ENCODE measurements at places on chromosomes 12 and 14. TPM values are rescaled to one million over a fixed set of nuclear protein-coding genes. Genes with fewer than 3 reads are reported as not detected.

DNA sequence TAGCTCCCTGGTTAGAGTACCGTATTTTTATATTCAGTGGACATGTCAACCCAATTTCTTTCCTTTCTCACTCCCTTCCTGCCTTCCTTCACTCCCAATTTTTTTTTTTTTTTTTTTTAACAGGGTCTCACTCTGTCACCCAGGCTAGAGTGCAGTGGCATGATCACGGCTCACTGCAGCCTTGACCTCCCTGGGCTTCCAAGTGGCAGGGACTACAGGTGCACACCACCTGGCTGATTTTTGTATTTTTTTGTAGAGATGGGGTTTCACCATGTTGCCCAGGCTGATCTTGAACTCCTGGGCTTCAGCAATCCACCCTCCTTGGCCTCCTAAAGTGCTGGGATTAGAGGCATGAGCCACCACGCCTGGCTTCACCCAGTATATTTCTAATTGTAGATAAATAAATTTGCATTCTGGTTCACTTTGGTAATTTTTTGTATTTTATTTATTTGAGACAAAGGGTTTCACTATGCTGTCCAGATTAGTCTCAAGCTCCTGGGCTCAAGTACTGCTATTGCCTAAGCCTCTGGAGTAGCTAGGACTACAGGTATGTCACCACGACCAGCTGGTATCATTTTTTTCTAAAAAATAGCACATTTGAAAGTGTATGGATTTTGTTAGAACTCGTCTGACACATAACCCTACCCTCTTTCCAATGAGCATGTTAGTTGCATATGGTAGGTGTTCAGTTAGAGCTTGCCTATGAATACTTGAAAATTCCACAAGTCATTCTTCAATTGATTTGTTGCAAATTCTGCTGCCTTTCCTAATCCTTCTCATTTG lies 15.7 kb downstream of the SLC38A2 start:
- DNase-seq, result no peak

DNA sequence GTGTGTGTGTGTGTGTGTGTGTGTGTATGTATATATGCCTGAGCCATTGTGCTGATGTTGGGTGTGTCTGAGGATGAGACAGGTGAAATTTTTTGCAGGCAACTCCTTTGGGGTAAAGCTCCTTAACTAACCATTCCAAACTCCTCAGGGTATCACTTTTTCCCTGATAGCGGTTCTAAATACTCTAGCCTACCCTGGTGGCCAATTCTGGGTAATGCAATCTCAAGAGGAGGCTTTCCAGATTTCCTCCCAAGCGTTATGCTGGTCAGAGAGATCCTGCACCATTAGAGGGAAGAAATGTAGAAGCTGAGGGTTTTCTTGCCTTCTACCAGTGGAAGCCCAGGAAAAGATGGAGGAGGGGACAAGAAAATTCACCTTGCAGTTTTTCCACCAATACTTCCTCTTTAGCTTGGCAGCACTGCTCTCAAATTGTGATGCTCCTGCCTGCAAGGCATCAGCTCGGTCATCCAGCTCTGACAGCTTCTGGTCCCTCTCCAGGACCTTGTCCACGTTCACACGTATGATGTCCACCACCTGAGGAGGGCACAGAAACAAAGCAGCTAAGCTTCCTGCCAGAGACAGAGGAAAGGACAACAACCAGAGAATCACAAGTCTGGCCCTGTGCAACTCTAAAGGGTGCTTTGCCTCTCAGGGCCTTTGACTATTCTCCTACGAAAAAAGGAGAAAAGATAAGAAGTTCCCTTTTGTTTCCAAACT lies 4.9 kb downstream of the VAMP1 start:
- DNase-seq, result peak; percentile 58

GRCh38 chr12:115394496-115395220 lies 710.7 kb upstream of the TBX3 start:
- no peak for DNase-seq

- no peak for DNase-seq
Measured at GRCh38 chr12:26122061-26122680, 2.7 kb downstream of the BHLHE41 start.

DNA sequence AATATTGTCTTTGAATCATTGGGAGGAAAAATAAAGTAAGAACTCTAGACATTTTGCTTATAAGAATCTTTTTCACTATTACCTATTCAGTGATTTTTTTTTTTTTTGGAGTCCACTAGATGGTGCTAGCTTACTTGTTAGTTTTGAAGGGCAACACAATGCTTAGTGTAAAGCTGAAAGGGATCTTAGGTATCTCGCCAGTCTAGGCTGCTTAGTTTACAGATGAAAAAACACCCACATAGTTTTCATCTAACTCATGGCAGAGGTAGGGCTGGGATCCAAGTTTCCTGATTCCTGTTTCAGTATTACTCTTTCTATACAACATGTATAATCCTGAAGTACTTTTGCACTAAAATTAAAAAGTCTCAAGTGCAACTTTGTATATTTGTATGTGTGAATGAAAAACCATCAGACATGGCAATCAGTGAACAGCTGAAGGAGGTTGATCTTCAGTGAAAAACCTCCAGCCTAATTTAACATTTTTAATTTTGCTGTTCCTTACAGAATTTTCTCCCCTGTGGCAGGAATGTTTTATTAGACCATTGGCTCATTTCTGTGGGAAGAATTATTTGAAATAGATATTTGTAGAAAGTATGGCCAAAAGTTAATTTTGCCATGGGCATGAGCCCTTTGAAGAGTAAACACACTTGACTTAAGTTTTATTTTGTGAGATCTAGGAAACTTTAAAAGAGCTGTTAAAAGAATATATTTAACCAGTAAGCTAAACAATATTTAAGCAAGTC lies 40.7 kb downstream of the LRRIQ1 start:
- peak; percentile 90 for DNase-seq

DNA sequence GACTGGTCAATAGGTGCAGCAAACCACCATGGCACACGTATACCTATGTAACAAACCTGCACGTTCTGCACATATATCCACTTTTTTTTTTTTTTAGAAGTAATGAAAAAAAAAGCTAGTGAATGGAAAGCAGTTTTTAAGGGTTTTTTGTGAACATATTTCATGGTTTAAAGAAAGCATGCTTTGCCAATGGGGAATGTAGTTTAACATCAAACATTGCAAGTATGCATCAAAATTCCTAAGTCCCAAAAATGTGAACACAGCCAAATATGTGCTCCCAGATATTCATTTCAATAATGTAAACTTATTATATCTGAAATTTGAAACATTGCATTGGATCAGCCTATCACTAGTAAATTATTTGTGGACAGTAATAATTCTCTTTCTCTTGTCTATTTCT lies 710.4 kb upstream of the FLRT2 start:
- no peak for DNase-seq

DNA sequence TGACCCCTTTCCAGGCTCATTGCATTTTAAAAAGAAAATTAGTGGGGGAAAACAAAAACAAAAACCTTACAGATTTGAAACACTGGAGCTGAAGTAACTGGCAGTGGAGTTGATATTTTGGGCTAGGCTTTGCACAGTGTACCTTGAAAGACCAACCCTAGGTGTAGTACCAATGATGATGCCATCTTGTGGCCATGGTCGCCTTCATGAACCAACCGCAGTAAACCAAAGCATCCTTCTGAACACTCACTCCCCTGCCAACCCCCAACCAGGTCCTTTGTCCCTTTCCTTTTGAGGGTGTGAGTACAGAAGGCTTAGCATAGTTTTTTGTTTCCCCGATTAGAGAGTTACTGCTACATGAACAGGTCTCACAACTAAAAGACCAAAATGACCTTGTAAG lies 5.9 kb downstream of the TOMM20L start:
- DNase-seq, result no peak

GRCh38 chr12:103475073-103475472 lies 20.7 kb downstream of the C12orf42 start:
- DNase-seq, result no peak

GRCh38 chr12:6347367-6348338 lies 5.8 kb upstream of the TNFRSF1A start:
- no peak for DNase-seq

GRCh38 chr12:57033431-57033830 lies 16.5 kb downstream of the MYO1A start:
- no peak for DNase-seq

- DNase-seq, result no peak
Measured at GRCh38 chr14:92551044-92551841, 37.7 kb downstream of the RIN3 start.

GRCh38 chr12:59194794-59195193 lies 274.5 kb upstream of the LRIG3 start:
- no peak for DNase-seq

- DNase-seq, result no peak
Measured at GRCh38 chr14:89702876-89703200, 251.7 kb downstream of the EFCAB11 start.

DNA sequence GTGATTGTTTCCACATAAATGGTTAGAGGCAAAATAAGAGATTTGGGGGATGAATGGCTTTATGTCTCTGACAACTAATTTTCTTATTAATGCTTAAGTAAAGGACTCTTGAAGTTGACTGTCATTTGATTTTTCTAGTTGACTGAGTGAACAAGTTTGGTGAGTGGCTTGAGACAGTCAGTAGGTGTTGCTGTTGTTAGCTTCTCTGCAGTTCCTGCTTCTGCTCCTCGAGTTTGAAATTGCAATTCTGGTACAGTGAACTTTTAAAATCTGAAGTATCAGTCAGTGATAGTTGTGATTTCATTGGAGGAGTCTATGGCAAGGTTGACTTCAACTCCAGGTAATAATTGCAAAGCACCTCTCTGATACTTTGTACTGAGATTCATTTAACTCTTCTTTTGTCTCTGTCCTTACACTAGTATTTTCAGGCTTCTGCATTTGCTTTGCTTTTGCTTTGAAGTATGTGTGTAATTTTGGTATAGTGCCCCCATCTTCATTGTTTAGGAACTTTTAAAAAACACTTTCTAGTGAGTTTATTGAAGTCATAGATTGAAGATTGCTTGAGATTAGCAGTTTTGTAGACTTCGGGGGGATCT lies 415.5 kb downstream of the PCNX1 start:
- DNase-seq, result peak; percentile 40

- no peak for DNase-seq
Measured at GRCh38 chr12:86333955-86334522, 77.8 kb upstream of the MGAT4C start.

DNA sequence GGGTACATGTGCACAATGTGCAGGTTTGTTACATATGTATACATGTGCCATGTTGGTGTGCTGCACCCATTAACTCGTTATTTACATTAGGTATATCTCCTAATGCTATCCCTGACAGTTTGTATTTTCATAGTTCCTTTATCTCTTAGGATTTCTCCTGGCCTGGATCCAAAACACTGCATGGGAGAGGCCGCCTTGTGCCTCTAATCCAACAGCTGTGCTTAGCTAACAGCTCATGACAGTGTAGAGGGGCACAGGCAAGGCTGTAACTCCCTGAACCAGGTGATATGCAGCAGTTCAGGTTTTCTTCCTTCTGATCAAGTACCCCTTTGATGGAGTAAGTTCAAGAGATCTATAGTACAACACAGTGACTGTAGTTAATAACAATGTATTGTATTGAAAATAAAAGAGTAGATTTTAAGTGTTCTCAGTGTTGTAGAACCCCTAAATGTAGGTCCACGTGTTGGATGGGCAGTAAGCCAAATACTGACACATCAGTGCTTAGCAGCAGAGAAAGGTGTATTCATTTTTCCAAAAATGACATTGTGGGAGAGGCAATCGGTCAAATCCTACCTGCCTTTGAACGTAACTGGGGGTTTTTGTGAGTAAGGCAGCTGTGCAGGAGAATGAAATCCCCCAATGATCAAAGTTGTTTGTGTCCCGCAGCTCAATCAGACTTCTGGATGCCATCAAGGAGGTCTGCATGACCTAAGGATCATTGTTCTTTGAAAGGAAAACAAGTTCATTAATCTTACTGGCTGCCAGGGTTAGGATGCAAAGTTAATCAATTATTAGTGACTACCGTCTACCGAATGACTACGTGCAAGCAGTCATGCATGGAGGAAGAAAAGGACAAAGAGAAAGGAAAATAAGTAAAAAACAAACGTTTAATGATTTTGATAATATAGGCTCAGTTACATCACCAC lies 89.3 kb upstream of the FGD4 start:
- no peak for DNase-seq

DNA sequence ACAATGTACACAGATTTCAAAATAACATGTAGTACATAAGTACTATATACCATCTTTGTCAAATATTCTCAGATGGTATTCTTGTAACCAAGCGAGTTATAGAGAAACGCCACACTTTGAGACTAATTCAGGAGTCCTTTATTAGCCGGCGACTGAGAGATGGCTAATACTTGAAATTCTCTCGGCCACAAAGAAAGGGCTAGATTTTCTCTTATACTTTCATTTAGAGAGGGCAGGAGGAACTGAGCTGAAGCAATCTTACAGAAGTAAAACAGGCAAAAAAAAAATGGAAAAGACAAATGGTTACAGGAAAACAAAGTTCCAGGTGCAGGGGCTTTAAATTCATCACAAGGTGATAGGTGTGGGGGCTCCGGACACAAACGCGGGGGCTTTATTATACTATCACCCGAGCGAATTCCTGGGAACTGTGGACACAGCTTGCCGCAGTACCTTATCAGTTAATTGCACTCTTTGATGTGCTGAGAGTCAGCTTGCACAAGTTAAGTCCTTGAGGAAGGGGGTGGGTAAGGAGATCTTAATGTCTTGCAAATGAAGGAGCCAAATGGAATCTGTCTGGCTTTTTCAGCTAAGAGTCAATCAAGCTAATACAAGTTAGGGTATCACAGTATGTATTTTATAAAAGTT lies 382.3 kb downstream of the KCNH5 start:
- DNase-seq, result no peak

- no peak for DNase-seq
Measured at GRCh38 chr14:76727384-76727783, 33.9 kb upstream of the VASH1 start.

DNA sequence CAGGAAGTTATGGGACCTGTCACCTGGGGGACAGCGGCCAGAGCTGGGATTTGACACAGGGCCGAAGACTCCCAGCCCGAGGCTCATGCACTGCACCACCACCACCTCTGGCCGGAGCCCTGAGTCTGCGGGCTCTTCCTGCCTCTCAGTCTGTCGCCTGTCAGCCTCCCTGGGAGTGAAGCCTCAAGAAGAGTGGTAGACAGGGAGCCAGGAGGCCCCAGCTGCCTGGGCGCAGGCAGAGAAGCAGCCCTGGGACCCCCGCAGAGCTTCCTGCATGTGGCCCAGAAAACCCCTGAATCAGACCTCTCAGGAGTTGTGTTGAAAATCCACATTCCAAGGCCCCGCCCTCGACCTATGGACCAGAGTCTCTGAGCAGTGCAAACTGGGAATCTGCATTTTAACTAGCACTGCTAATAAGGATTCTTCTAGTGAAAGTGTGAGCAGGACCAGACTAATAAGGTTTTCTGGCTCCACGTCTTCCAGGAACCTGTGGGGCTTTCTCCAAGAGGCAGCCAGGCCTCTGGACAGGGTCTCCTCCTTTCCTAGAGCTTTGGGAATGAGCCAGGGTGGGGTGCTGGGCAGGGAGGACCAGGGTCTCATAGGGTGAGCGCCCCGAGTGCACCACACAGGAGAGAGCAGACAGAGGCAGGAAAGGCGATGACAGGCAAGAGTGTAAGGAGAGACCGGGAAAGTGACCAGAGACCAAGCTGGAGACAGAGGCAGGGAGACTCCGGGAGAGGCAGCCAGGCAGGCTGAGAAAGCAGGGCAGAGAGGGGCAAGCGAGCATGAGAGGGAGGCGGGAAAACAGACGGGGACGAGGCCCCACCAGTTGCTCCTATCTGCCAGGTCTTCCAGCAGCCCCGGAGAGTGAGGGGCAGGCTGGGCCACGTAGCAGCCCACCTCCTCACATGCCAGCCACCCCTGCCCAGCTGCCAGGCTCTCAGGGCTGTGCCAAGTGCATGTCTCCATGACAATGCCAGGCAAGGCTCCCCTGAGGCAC lies 112.4 kb downstream of the BCL11B start:
- no peak for DNase-seq

- DNase-seq, result no peak
Measured at GRCh38 chr14:93008381-93008780, 85.4 kb downstream of the CHGA start.

Gene AJUBA
- 25.9 TPM for total RNA-seq

Gene TTC9
- total RNA-seq, result 0.88 TPM

Gene SCNN1A
- 1.7 TPM for total RNA-seq

Gene KCNJ8
- 1.0 TPM for total RNA-seq

Data from H4 (cell line).